Right forelimb (tissue), 1 donor: ENCODE measurements at places on chromosomes 4 and X.

GRCh38 chr4:139824882-139825522 lies 159.4 kb downstream of the MGST2 start:
- no peak for DNase-seq

DNA sequence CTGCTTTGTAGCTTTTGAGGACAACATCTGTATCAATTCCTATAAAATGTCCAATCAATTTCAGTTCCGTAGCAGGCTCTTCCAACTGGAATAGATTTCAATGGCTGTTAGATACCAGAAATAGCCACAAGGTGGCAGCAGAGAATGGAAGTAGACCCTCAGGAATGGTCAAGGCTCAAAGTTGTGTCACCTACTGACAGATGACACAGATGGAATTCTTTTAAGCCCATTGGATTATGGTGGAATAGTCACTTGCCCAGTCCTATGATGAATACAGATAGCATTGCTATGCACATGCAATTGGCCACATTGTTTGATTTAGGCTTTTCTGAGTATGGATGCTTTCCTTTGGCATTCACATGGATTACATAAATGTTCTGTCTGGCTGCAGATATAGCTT lies 130.4 kb upstream of the RADX start:
- DNase-seq, result no peak

GRCh38 chrX:51641421-51642021 lies 22.8 kb upstream of the CENPVL3 start:
- no peak for DNase-seq

DNA sequence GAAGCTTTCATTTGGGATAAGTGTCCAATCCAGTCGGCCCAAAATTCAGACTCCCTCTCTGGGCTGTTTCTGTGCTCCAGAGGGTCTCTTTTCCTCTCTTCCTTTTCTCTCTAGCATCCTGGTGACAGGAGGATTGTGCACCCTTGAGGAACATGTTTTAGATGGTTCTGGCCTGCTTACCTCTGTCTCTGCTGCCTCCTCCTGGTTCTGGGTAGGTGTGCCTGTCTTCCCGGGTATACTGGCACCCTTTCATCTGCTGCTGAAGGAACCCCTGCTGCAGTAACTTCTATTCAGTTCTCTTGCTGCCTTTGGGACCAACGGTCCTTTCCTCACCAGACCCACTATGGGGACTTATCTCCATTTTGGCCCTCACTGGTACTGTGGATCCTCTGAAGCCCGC lies 53.2 kb downstream of the HMGB2 start:
- no peak for DNase-seq

DNA sequence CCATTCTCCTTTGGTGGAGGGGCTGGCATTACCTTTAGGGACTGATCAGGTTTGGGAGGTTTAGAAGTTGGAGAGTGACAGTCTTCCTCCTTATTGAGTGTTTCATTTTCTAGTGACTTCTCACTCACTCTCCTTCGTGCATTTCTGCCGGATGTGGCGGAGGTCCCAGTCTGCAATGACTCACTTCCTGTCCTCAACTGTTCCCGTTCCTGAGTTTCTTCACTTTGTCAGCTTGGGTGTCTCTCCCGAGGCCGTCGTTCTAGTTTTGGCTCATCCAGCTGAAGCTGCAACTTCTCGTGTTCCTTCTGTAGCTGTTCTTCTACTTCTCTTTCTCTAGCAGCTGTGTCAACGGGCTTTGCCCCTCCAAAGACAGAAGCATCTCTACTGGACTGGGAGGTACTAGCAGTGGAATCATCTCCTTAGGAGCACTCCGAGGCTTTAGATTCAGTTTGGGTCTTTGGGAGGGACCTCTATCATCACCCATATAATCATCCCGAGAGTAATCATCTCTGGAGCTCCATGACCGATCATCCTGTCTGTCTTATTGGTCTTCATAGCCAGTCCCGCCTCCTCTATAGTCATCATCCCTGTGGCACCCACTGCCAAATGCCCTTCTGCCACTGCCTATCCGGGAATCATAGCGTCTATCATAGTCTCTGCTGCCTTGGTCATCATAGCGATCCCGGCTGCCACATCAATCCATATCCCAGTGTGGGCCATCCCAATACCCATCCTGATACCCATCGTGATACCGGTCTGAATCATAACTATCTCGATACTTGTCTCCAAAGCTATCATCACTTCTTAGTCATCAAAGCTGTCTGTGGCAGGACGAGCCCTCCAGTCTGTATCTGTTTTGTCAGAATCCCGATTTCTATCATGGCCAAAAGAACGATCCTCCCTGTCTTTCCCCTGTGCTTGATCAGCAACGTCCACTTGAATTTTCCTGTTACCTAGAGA lies 35.3 kb upstream of the VSIG4 start:
- no peak for DNase-seq

- no peak for DNase-seq
Measured at GRCh38 chr4:26962720-26963119, 102.1 kb downstream of the STIM2 start.

DNA sequence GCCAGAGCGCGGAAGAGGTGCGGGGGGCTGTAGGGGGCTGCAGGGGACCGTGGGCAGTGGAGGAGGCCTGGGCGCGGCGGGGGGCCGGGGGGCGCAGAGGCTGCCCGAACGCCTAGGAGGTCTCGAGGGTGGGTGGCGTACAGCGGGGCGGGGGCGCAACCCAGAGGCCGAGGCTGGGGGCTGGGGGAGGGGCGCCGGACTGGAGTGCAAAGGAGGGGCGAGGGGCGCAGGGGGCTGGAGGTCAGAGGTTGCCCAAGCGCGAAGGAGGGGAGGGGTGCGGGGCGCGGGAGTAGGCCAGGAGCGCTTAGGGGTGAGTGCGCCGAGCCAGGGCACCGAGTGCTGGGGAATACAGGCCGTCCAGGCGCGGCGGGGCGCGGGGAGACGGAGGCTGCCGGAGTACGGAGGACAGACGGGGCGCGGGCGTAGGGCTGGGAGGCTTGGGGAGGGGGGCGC lies 255 bp downstream of the GYG2 start:
- no peak for DNase-seq

- DNase-seq, result no peak
Measured at GRCh38 chrX:1389181-1389992, 2.5 kb downstream of the SLC25A6 start.

- DNase-seq, result no peak
Measured at GRCh38 chrX:17160975-17161374, 214.0 kb upstream of the NHS start.

DNA sequence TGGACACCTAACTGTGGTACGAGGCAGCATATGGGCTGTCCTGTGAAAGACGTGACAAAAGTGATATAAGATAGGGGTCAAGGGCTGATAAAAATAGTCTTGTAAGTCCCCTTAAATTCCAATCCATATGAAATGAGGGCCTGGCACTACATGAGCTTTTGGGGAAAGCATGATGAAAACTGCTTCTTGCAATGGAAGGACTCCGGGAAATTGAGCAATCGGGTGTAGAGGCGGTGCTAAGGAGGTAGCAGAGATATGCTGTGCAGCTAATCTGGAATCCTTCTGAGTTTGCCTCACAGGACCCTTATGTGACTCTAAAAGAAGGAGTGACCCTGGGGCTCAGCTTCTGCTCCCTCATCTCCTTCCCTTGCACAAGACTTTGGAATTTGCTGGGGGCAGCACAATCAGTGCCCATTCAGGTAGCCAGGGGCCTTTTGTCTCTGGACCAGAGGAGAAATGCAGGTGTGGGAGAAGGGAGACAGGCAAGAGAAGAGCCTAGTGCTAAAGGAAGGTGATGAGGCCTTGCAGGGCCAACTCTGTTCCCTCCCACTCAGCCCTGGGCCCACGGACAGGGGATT lies 12.8 kb downstream of the CLDN2 start:
- DNase-seq, result no peak
